GM03348 (cell line): ENCODE measurements at places on chromosomes 1 and 21.

- DNase-seq, result no peak
Measured at GRCh38 chr1:206039046-206039973, 13.7 kb upstream of the RHEX start.

- DNase-seq, result no peak
Measured at GRCh38 chr1:112761714-112762480, 46.8 kb upstream of the PPM1J start.

DNA sequence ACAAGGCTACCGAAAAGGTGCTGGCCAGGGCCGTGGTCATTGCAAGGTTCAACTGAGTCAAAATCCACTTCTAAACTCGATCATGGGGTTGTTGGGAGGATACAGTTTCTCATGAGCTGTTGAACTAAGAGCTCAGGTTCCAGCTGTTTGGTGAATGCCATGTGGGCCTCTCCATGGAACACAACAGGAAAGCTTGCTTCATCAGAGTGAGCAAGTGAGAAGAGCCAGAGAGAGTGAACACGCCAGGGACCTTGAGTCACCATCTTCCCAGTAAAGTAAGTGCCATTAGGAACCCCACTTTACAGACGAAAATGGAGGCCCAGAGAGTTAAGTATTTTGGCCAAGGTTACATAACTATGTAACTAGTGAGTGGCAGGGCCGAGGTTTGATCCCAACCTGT, 475.1 kb upstream of the VAMP3 start:
- no peak for DNase-seq

- no peak for DNase-seq
Measured at GRCh38 chr21:16837721-16838120, 675.1 kb upstream of the CXADR start.

DNA sequence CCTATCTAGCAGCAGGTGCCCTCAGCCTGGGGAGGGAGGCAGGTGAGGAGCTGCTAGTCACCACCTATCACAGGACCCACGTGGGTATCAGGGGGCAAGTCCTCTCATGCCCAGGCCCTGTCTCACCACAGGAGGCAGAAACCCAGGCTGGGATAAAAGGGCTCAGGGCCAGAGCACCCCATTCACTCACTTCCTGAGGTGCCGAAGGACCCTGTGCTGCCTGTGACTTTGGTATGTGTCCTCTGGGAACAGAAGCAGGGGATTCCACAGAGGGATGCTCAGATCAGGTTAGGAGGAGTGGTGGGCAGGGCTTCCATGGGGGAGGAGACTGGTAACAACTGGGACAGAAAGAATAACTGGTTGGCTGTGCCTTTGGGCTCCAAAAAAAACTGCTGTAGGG, at the start of gene LCE1E:
Gene LCE1E, plus strand, starts transcription at position 181 of the 400 bp plus-strand sequence. CDS start 1,043 bp downstream, outside the sequence.
- DNase-seq, result no peak

- no peak for DNase-seq
Measured at GRCh38 chr1:87941337-87941946, 612.8 kb downstream of the LMO4 start.

DNA sequence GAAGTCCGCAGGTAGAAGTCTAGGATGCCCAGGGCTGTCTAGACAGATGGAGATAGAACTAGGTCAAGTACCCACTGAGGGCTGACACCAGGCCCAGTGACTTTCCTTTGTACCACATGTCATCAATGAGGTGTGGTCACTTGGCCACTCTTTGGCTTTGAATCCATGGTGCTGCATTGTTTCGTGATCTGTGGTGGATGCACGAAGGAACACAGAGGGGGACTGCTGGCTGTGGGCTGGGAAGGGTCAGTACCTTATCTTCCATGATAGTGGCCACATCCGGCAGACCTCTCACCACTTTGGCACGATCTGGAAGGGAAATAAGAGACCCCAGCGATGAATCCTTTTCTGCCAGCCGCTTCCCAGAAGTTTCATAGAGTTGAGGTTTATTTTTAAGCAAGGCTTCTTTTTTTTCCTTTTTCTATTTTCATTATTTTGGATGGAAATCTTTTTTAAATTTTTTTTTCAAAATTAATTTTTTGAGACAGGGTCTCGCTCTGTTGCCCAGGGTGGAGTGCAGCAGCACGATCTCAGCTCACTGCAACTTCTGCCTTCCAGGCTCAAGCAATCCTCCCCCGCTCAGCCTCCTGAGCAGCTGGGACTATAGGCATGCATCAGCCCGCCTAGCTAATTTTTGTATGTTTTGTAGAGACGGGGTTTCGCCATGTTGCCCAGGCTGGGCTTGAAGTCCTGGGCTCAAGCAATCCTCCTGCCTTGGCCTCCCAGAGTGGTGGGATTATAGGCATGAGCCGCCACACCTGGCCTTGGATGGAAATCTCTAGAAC, 53.1 kb downstream of the MYOM3 start:
- DNase-seq, result no peak

GRCh38 chr1:192011525-192011924, 146.7 kb upstream of the RGS18 start:
- no peak for DNase-seq

DNA sequence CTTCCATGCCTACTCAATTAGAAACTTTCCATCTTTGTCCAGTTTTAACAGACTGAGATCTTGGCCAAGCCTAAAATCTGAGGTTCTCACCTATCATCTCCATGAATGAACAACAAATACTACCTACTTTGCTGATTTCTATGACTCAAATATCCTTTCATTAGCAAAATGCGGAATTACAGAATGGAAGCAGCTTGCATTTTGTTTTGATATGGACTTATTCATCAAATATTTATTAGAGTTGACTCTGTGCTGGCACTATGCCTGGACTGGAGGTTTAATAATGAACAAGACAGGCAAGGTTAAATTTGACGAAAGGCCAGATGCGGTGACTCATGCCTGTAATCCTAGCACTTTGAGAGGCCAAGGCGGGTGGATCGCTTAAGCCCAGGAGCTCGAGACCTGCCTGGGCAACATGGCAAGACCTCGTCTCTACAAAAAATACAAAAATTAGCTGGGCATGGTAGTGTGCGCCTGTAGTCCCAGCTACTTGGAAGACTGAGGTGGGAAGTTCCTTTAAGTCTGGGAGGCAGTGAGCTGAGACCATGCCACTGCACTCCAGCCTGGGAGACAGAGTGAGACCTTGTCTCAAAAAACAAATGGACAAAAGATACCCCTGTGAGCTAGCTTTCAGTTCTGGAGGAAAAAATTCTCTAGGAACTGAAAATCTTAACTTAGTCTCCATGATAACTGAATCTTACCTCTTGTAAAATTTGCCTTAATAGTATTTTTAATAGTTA, 29.4 kb upstream of the SOD1 start:
- DNase-seq, result no peak

DNA sequence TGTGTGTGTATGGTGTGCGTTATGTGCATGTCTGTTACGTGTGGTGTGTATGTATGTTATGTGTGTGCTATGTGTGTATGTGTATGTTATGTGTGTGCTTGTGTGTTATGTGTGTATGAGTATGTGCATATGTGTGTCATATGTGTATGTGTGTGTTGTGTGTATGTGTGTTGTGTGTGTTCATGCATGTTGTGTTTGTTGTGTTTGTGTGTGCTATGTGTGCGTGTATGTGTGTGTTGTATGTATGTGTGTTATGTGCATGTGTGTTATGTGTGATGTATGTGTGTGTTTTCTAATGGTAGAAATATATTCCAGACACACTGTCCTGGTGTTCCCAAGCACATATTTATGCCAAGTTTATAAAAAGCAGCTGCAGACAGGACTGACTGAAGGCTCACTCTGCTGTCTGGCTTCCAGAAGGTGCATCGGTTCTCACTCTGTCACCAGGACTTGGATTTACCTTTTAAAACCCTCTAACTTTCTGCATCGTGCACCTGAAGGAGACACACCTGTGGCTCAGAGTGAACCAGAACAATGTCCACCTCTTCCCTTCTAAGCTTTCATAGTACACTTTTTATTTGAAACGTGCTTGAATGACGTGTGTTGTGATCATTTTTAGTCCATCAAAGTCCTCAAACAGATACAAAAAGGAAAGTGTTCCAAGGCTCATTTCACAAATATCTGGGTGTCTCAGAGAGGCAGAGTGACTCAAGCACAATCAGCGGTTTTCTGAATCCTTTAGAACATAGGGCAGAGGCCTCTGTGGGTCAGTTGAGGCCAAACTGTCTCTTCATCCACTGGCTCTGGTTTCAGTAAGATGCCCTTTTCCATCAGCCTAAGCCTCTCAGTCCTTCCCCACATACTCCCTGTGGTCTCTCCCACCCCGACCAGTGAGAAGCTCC, 49.9 kb downstream of the TOMM20 start:
- peak; percentile 40 for DNase-seq

DNA sequence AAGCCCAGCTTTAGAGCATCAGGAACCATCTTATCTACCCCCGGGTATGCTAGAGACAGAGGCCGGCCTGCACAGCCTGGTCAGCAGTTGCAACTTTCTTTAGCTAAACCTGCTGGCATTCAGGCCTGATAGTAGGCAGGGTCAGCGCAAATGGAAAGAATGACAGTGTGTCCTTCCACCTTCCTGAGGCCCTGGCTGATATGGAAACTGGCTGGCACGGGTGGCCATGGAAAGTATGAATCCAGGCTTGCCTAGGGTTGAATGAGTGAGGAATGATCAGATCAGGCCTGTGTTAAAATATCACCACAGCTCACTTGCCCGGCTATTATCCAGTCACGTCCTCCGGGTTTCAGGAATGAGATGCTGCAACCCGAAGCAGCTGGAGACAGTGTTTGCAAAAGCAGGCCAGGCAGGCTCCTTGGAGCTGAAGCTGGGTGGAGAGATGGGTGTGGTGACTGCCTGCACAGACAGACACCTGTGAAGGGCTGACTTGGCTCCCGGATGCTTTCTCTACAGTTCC, 34.7 kb downstream of the RCAN1 start:
- peak; percentile 33 for DNase-seq

DNA sequence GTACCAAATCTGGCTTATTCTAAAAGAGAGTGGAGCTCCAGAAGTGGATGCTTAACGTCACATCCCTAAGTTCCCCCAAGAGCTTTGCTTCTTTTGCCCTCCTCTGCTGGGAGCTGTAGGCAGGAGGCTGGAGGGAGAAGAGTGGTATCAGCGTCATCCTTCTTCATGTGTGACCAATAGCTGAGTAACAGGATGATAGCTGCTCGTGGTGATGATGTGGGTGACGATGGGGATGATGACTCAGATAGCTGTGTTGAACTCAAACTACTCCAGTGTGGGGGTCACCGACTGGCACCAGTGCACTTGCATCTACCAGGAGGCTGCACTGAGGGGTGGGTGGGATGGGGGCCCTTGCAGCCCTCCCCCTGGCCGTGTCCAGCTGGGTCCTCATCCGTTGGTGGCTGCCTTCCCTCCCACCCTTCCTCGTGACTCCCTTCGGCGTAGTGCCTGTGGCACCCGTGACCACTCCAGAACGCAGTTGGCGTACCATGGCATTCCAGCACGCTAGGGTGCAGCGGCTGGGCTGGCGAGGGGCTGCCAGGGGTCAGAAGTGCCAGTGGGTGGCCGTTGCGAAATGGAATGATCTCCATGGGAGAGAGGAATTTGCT, 1.1 kb downstream of the IGFN1 start:
- DNase-seq, result peak; percentile 79

DNA sequence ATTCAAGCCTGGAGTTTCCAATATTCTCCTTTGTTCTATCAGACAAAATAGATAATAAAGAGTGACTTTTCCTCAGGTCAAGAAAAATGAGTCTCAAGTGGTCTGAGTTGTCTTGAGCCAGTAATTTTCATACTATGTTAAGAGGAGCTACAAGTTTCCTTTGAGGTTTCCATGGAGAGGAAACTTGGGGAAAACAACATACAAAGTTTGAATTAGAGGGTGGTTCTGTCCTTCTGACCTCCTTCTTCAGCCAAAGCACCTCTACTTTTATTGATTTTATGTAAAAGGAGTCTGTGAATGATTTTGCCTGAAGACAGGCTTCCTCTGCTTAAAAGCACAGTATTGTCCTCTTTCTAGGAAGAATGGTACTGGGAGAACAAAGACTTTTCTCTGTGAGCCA, 497.2 kb upstream of the PKN2 start:
- no peak for DNase-seq

DNA sequence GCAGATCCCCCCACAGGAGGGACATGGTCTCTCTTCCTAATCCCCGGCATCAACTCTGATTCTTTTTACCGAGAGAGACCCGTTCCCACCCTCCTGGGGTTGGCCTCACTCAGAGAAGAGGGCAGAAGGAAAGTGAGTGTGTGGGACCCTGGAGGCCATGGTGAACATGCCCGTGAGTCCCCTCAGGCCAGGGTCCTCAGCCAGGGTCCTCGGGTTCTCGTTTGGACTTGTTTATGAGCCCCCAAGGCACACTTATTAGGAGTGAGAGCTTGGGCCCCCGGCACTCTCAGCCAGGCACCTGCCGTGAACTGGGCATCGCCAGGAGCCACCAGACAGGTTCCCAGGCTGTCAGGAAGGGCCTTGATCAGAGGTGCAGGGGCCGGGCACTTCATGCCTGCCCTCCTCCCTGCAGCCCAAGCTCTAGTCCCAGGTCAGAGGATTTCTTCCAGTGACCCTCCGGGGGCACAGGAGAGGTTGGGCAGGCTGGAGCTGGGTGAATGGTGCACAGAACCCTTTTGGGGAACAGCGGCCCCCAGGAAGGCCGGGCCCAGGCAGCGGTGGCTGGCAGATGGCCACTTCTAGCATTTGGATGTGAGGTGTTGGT, 122.6 kb downstream of the CRYAA start:
- no peak for DNase-seq

DNA sequence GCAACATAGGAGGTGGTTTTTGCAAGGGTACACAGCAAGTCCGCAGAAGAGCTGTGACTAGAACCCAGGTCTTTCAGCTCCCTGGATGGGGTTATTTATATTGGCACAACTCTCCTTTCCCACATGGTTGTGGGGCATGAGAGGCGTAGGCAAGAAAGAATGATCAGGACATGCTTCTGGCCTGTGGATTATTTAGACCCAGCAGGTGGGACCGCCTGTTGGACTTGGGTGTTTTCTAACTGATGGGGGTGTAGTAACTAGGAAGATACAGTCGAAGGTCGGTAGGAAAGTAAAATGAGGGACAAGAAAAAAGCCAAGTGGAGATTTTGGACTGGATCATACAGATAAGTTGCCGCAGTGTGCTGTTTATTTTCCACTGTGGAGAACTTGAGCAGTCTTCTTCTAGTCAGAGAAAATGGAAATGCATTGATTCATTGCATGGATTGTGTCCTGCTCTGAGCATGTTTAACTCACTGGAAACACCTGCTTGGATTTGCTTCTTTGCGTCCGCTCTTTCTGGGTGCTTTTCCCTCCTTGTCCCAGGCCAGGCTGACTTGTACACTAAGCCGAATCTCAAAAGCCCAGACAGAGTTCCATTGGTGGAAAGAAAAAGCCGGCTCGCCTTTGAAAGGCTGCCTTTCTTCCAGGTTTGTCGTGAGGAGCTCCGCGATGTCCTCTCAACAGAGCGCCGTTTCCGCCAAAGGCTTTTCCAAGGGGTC, 592 bp downstream of the CRCT1 start:
- no peak for DNase-seq

- DNase-seq, result peak; percentile 45
Measured at GRCh38 chr1:39159224-39160036, 45.1 kb upstream of the MACF1 start.

- no peak for DNase-seq
Measured at GRCh38 chr1:18485227-18485626, 4.5 kb downstream of the KLHDC7A start.

GRCh38 chr1:163410073-163410999, 88.6 kb downstream of the NUF2 start:
- DNase-seq, result peak; percentile 58

- DNase-seq, result peak; percentile 83
Measured at GRCh38 chr1:21232044-21232443, 55.3 kb upstream of the EIF4G3 start.

- DNase-seq, result no peak
Measured at GRCh38 chr1:12599657-12600056, 18.4 kb downstream of the DHRS3 start.

GRCh38 chr1:89085781-89086180, 20.8 kb upstream of the GBP1 start:
- DNase-seq, result peak; percentile 57
